ENCODE measurements at places on chromosomes 12 and 14.

DNA sequence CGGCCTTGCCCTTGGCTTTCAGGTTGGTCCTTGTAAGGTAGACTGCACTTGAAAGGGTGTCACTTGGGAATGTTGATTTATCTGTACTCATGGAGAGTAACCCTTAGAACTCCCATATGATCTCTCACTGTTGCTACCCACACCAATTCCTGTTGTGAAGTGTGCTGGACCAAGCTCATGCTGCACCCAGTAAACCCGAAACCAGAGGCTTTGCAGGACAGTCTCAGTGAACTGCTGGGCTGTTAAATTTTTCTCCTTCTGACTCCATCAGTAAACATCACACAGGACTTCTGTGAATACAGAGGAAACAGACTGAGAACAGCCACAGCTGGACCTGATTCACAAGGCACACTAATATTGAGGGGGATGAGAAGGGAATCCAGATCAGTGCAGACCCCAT lies 783.0 kb downstream of the TMEM121 start:
- no peak for DNase-seq

- no peak for DNase-seq
Measured at GRCh38 chr12:123232472-123232806, 502 bp downstream of the MPHOSPH9 start.

DNA sequence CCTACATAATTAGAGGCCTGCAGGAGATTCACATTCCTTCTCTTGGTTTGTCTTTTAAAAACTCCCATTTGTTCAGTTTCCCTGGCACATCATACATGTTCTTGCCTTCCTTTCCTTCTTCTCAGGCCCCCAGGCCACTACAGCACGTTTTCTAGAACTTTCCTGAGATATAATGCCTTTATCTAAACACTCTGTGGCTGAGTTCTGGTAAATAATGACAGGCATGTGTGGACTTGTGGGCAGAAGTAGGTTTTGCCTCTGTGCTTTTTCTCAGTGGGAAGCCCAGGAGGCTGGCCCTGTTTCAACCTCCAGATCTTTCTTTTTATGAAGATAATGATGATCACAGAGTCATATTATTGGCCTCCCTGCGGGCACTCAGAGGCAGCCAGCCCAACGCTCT lies 117.2 kb downstream of the TMX1 start:
- DNase-seq: no peak

DNA sequence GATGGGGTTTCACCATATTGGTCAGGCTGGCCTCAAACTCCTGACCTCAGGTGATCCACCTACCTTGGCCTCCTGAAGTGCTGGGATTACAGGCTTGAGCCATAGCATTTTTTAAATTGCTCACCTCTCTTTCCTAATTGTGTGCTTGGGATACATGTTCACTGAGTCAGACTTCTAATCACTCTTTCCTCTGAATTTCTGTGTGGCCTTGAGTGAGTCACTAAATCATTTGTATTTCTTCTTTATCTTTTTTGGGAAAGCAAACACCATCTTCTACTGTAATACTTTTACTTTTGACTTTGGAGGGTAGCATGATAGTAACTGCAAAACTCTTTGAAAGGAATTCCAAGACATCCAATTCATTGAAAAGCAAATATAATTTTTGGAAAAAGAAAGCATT lies 60.8 kb downstream of the FLRT2 start:
- DNase-seq: no peak

DNA sequence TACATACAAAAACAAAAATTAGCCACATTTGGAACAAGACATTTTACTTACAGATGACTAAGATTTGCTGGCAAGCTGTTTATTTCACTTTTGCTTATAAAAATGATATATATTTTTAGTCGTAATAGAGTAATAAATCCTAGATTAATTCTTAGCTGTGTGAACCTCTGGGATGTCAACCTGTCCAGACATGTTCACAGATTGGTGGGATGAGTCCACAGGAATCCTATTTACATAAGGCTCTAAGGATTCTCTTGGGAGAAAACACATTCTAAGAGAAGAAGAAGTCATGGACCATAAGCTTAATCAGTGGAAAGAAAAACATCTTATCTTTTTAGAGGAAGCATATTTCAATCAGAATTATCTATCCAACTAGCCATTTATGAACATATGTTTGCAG lies 797.4 kb downstream of the C12orf50 start:
- no peak for DNase-seq

DNA sequence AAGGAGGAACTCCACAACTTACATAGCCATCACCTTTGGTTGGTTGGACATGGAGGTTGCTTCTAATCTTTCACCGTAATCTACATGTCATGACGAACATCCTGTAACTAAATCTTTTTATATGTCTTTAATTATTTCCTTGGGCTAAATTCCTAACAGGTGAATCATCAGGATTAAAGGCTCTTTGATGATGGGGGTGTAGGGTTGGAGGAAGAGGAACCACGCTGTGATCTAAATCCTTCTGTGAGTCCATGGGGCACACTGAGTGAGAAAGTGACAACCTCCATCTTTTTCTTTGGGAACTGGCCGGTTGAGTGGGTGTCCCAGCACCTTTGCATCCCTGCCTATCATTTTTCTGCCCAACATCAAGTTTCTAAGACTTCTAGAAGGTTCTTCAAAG lies 31.1 kb upstream of the MAP1LC3B2 start:
- no peak for DNase-seq

- no peak for DNase-seq
Measured at GRCh38 chr14:74962493-74962892, 7.1 kb upstream of the PGF start.

- DNase-seq: peak; percentile 21
Measured at GRCh38 chr14:101364503-101365328, 196.6 kb upstream of the DIO3 start.

- DNase-seq: no peak
Measured at GRCh38 chr12:101018540-101018939, 191.5 kb downstream of the SLC5A8 start.

- no peak for DNase-seq
Measured at GRCh38 chr14:92844204-92844603, 50.1 kb downstream of the GOLGA5 start.

DNA sequence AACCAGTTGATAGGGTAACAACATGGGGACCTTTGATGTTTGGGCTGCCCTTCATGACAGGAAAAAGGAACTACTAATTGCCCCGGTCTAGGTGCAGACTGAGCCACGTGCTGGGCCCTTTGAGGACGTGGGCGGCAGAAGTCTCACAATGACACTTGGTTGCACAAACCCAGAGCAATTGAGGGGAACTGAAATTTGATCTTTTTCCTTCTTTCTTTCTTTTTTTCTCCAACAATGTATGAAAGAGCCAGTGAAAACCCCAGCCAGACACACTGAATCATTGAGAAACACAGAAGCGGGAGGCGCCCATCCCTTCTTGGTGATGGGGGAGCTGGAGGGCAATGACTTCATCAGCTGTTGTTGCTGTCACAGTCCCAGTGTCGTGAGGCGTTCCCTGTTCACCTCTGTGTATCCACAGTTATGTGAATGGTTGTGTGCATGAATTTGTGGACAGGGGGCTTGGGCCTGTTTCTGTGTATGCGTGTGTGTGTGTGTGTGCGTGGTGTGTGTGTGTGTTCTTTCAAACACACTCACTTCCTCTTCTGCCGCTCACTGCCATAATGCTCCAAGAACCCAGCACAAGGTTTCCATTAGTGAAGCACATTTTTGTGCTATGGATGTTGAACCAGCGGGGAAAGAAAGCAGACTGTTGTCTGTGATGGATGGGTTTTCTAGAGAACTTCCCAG lies 137.5 kb upstream of the CCND2 start:
- DNase-seq: peak; percentile 94

GRCh38 chr12:47509398-47509851 lies 196.4 kb downstream of the RPAP3 start:
- DNase-seq: no peak

GRCh38 chr12:109920261-109920780 lies 20.2 kb downstream of the TCHP start:
- no peak for DNase-seq
